NCI-H1417 treated with DMSO at 0.1 percent for 48 hours (cell line): ENCODE measurements at places on chromosomes 11 and 22.

- no peak for DNase-seq
Observed at GRCh38 chr22:41578818-41579217, 10.8 kb downstream of the PMM1 start.

GRCh38 chr11:42913731-42914130, 398.1 kb upstream of the API5 start:
- DNase-seq, result no peak

DNA sequence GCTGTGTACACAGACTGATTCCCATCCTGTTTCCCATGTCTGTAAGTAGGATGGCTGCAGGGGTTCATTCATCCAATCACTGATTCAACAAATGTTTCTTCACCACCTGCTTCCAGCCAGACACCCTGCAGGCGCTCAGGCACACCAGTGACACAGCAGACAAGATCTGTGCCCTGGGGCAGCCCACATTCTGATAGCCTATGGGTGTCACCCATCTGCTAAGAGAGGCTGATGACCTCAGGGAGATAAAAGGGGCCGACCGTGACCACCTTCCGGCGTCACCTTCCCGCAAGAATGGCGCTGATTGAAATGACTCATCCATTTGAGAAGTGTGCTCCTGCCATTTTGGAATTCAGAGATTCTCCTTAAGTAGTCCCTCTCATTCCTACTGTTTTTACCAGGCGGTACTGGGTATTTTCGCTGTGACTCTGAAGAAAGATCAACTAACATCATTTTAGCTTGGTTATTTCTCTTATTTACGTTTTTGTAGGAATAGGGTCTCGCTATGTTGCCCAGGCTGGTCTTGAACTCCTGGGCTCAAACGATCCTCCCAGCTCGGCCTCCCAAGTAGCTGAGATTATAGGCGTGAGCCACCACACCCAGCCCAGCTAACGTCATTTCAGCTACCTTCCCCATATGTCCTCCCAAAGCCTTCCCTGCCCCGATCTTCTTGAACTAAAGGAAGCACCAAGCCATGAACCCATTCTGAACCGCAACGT, 73.2 kb upstream of the BID start:
- no peak for DNase-seq

DNA sequence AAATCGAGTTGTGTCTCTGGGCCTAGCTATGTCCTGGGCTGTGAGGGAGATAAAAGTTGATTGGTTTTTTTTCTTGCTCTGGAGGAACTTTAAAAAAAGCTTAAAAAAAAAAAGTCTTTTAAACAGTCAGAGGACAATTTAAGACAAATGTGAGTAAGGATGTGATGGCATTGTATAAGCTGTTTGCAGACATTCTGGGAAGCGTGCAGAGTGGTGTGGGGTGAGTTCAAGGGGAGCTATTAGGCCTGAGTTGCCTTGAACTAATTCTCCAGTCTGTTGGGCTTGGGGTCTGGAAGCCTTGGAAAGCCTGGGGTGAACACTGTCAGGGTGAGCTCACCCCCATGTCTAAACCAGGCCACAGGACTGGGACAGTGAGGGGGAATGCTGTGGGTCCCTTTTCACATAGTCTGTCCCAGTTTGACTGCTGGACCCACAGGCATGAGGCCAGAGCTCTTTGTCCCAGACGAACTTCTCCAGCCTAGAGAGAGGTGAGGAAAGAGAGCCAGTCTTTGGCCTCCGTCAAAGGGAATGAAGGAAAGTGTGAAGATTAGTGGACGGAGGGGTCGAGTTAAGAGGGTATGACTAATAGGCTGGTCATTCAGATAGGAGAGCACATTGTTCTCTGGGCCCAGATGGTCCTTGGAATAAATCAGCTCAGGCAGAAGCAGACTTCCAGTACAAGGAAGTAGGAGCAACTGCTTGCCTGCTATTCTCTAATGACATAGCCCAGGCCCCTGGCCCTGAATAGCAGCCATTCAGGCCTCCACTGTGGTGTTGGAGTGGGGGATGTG, 76.4 kb upstream of the NNMT start:
- DNase-seq, result no peak

- no peak for DNase-seq
Observed at GRCh38 chr11:75810637-75811390, 4.2 kb upstream of the UVRAG start.

- DNase-seq, result no peak
Observed at GRCh38 chr11:33844236-33844635, 47.6 kb downstream of the LMO2 start.

DNA sequence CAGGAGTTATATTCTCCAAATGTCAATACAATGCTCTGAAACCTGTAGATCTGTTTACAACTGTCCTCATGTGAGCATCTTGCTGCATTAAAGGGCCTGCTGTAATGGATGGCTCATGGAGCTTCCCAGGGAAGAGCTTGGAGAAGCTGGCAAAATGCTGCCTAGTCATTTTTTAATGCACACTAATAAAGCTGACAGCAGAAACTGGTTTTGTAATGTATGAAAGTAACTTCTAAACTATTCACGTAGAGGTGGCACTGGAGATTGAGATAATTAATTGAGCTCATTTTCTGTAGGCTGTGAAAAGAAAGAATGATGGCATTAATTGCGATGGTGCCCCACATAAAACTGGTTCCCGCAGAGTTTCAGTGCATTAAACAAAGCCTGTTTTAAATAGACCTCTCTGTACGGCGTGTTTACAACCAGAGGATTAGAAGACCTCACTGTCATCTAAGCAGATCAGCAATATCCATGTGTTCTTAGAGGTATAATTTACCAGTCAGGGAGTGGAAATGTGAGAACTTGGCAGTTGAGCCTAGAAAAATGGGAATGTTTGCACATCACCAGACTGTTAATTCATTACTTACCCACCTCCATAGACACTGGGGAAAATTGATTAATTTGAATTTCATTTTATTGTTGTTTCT, 16.0 kb downstream of the POLA2 start:
- no peak for DNase-seq

DNA sequence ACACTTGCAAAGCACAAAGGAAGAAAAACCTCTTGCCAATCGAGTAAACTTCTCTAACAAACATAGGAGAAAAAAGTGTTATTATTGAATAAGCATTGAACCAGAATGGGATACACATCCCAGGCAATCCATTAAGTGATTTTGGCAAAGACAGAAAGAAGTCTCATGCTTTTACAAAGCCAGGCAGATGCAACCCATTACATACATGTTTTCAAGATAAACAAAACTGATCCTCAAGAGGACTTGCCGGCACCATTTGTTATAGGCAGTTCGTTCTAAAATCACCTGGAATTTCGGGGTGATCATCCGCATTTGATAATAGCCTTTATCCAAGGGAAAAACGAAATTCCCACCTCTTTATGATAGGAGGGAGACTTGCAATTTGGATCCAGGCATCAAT, 97.5 kb upstream of the RAG2 start:
- no peak for DNase-seq

DNA sequence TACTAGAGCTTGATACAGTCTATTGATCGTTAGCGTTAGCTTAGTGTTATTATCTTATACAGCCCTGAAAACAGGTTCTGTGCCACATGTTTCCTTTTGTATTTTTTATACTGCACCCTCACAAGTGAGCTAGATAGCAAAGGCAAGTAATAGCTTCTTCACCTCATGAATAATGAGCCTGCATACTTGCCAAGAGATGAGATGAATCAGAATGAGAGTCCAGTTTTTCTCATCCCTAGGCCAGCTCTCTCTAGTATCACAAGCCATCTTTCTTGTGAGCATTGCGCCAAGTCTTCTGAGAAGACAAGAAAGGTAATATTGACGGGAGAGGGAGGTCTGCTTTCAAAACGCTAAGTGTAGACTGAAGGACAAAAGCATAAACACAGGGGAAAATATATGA, 8.7 kb upstream of the CARD18 start:
- no peak for DNase-seq

DNA sequence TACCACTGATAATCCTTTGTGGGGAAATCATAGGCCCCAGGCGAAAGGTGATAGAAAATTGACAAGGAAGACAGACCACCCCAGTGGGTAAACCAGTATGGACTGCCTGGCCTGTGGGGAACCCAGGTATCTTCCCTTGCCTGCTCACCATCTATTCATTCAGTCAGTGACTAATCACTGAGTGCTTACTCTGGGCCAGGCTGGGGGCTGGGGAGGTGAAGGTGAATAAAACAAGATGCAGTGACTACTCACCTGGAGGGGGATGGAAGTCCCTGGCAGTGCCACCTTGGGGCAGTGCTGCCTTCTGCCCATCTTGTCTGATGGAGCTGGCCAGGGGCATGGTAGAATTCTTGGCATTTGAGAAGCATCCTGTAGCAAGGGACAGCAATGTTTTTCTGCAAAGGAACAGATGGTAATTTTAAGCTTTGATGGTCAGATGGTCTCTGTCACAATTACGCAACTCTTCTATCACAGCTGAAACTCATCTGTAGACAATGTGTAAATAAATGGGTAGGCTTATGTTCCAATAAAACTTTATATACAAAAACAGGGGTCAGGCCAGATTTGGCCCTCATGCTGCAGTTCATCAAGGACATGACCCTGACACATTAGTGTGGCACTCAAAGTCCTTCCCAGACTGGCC, 4.6 kb downstream of the ISX start:
- no peak for DNase-seq

DNA sequence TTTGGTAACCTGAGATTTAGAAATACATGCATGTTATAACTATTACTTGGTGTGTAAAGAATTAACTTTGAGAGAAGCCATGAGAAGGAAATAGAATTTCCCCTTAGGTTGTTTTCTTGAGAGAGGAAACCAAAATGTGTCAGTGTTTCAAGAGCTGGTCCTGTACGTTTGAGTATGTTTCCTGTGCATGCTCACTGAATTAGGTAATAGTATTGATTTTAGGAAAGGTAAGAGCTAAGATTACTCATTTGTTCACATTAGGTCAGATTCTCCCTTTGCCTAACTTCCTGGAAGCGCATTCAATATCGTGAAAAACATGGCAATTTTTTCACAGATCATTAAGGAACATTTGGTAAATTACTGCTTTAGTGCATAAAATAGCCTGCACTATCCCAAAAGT, 49.3 kb upstream of the RDX start:
- no peak for DNase-seq

DNA sequence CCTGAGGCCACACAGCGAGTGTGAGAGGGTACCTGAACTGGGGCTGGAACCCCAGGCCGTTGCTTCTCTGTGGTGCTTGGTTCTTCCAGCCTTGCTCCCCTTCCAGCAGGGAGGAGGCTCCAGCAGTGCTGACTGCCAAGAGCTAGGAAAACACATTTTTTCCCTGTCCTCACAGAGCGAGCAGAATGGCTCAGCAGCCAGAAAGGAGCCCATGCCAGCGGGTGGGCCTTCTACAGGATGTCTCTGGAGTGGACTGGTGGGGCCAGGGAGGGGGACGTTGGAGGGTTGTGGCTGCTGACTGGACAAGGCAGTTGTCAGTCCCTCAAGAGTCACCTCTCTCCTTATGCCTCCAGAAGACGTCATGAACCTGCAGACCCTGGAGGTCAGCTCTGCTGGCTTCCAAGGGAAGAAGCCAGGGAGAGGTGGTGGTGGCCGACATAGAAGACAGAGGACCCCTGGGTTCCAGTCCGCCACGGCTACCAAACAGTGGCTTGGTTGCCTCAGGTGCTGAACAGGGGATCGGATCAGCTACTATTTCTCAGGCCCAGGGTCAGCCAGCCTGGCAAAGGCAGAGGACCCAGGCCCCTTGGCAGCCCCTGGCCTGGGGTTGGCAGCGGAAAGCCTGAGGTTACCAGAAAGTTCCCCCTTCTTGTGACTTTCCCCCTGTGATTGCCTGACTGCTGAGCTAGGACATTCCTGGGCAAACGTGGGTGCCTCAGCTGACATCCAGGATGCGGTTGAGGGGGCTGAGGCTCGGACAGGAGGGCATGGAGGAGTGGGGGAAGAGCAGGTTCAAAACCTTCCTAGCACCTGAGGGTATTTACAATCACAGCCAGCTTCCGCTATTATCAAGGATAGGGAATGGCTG, 3.7 kb downstream of the MAFF start:
- DNase-seq, result no peak

- no peak for DNase-seq
Observed at GRCh38 chr11:73257342-73258103, 14.6 kb upstream of the P2RY6 start.

- DNase-seq, result no peak
Observed at GRCh38 chr11:23317816-23318215, 457.5 kb upstream of the CCDC179 start.

DNA sequence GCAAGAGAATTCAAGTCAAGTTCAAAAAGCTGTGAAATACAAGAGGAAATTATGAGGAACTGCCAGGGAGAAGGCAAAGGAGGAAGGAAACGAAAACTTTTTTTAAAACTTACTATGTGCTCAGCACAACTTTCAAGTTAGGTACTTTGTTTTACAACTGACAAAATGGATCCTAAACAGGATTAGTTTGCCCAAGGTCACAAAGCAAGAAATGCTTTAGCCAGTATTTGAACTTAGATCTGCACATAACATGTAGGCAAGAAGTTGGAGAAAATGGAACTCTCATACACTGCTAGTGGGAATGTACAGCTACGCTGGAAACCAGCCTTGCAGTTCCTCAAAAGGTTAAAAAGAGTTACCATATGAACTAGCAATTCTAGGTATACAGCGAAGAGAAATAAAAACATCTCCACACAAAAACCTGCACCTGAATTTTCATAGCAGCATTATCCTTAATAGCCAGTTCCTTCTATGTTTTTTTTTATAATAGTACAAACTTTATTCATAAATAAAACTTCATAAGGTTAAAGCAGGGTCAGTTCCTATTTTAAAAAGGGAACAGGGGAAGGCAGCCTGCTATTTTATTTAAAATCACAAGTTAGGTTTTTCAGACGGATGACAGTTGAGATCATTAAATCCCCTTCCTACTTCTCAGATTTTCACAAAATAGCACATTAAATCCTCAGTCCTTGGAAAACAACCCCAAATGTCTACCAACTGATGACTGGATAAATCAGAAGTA, 19.2 kb downstream of the DDX6 start:
- DNase-seq, result no peak

- no peak for DNase-seq
Observed at GRCh38 chr11:44277196-44278090, 32.5 kb downstream of the ALX4 start.

DNA sequence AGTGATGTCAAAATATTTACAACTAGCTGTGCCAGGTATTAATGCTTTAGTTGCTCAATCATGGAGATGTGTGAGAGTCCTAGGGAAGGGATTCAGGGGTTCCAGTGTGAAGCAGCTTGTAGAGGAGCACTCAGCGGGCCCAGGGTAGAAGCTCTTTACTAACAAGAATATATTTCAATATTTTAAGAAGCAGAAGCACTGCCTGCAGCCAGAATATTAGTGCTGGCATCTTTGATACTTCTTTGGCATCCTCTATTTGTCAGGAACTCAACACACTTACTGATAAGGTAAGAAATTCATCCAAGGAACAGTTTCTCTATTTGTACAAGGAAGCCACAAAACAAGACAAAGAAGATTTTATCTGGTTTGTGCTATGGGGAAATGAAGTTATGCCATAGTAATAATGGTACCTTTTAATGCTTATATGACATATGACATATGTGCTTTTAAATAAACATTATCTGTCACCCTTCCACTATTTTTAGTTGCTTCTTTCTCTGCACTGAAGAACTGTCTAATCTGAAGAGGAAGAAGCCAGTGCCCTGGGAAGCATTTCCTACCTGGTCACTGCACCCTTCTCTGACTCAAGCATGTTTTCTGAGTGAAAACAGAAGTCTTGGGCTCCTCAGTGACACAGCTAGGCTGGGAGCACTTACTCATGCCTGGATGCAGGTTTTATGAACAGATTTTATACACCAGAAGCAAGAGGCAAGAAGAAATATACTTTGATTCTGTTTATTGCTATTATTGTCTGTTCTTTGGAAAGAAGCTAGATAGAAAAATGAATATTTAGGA, 388.1 kb upstream of the CCDC90B start:
- no peak for DNase-seq

- no peak for DNase-seq
Observed at GRCh38 chr11:95078526-95078925, 11.1 kb upstream of the ENDOD1 start.
